ENCODE measurements at places on chromosomes 13 and 19.

DNA sequence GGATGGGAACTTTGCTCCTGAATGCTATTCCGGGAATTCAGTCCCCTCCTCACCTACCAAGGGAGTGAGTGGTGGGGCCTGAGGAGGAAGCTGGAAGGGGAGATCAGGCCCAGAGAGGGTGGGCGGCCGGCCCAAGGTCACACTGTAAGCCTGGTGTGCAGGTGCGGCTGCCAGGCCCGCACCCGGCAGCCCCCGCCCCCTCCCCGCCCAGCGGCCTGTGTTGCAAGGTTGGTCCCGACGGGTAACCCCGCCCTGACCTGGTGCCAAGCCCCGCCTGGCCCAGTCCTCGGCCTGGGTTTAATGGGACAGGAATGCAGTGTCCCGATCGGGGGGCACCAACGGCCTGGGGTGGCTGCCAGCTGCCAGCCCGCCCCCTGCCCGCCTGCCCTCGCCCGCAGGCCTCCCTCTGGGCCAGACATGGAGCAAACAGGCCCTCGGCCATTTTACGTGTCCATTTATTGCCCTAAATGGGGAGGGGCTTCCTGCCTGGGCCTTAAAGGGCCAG lies 5.5 kb downstream of the ZBTB7A start:
- DNase-seq = peak; percentile 81
- H3K27me3 ChIP-seq = no peaks in the 10 kb centered on the region
- H3K4me1 ChIP-seq = peaks cover 19% of the 10 kb centered on the region
- H3K27ac ChIP-seq = peak overlapping the region; percentile 90
- peak overlapping the region; percentile 32 for H3K4me3 ChIP-seq
- H3K36me3 ChIP-seq = peaks cover 20% of the 10 kb centered on the region

DNA sequence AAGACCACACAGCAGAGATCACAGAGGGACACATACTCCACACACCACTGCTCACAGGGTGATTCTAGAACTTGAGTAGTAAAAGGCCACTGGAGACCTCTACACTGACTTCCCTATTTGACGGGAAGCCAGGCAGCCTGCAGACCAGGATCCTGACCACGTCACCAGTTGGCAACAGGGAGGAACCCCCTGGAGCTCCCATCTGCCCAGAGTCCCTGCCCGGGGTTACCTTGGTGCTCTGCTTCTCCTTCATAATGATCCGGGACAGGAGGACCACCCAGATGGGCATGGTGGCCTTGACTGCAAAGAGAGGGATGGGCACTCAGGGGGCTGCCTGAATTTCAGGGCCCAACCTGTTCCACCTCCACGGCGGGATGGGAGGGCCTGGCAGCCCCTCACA lies 932 bp downstream of the SLC35E1 start:
- H3K27me3 ChIP-seq = no peaks in the 10 kb centered on the region
- H3K36me3 ChIP-seq = peaks cover 46% of the 10 kb centered on the region
- peak overlapping the region; percentile 98 for H3K4me3 ChIP-seq
- DNase-seq = no peak

DNA sequence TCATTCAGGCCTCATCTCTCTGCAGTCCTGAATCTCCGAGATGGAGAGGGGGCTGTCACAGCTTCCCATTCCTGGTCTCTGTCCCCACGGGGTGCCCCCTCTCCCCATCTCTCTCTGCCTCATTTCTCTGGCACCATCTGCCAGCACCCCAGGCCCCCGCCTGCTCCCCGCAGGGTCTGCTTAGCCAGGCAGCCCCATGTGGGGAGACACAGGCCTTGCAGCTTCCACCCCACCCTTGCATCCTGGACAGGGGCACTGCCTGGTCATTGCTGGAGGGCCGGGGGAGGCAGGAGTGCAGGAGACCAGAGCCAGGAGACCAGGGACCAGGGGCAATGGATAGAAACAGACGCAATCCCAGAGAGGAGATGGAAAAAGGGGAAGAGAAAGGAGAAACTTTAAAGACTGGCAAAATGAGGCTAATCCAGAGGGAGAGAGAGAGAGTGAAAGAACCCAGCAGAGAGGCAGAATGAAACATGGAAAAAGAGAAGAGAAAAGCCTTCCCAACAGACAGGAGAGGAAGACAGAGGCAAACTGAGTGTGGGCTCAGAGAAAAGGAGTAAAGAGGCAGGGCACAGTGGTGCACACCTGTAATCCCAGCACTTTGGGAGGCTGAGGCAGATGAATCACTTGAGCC lies 8.8 kb upstream of the GIPR start:
- no peaks in the 10 kb centered on the region for H3K4me1 ChIP-seq
- no peak for DNase-seq
- H3K4me3 ChIP-seq = no peak overlapping the region
- no peak overlapping the region for H3K27ac ChIP-seq
- H3K36me3 ChIP-seq = no peaks in the 10 kb centered on the region

- no peaks in the 10 kb centered on the region for H3K36me3 ChIP-seq
- H3K27me3 ChIP-seq = no peaks in the 10 kb centered on the region
- H3K4me3 ChIP-seq = no peak overlapping the region
- H3K4me1 ChIP-seq = peaks cover 8% of the 10 kb centered on the region
- no peak for DNase-seq
These were observed 30.9 kb downstream of the SERP2 start for GRCh38 chr13:44404261-44405132.

GRCh38 chr13:39766464-39767158 lies 111.1 kb downstream of the COG6 start:
- H3K27me3 ChIP-seq = no peaks in the 10 kb centered on the region
- no peaks in the 10 kb centered on the region for H3K4me1 ChIP-seq
- no peak overlapping the region for H3K27ac ChIP-seq
- H3K4me3 ChIP-seq = no peak overlapping the region
- DNase-seq = no peak

GRCh38 chr19:10105509-10106099 lies 558 bp upstream of the PPAN start:
- H3K4me3 ChIP-seq = peak overlapping the region; percentile 70
- no peak overlapping the region for H3K27ac ChIP-seq
- no peaks in the 10 kb centered on the region for H3K27me3 ChIP-seq
- peaks cover 37% of the 10 kb centered on the region for H3K36me3 ChIP-seq
- H3K4me1 ChIP-seq = peaks cover 6% of the 10 kb centered on the region

DNA sequence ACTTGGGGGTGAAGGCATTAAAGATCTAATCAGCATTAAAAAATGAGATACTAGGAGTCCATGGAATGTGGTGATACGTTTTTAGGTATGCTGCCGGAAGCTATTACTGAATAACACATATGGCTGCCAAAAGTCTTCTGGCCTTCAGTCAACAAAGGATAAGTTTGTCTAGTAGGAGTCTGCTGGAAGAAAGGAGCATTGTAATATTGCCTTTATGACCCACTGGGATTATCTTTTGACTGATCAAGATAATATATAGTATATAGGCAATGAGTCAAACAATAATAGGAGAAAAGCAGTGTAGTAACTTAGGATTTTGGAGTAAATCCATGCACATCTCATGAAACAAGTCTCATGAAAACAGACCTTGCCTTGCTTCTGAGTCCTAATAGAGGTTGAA lies 295.4 kb downstream of the SLITRK6 start:
- H3K4me1 ChIP-seq = peaks cover 29% of the 10 kb centered on the region
- no peaks in the 10 kb centered on the region for H3K27me3 ChIP-seq
- peak overlapping the region; percentile 86 for H3K27ac ChIP-seq
- DNase-seq = no peak
- H3K4me3 ChIP-seq = no peak overlapping the region
- H3K36me3 ChIP-seq = no peaks in the 10 kb centered on the region

GRCh38 chr19:10158485-10158884 lies 36.3 kb downstream of the DNMT1 start:
- no peak overlapping the region for H3K27ac ChIP-seq
- H3K4me1 ChIP-seq = no peaks in the 10 kb centered on the region
- no peak overlapping the region for H3K4me3 ChIP-seq
- H3K36me3 ChIP-seq = peaks cover 100% of the 10 kb centered on the region
- no peaks in the 10 kb centered on the region for H3K27me3 ChIP-seq

- no peak for DNase-seq
- no peak overlapping the region for H3K4me3 ChIP-seq
These were observed 6.2 kb downstream of the ACOD1 start for GRCh38 chr13:76954538-76954937.

DNA sequence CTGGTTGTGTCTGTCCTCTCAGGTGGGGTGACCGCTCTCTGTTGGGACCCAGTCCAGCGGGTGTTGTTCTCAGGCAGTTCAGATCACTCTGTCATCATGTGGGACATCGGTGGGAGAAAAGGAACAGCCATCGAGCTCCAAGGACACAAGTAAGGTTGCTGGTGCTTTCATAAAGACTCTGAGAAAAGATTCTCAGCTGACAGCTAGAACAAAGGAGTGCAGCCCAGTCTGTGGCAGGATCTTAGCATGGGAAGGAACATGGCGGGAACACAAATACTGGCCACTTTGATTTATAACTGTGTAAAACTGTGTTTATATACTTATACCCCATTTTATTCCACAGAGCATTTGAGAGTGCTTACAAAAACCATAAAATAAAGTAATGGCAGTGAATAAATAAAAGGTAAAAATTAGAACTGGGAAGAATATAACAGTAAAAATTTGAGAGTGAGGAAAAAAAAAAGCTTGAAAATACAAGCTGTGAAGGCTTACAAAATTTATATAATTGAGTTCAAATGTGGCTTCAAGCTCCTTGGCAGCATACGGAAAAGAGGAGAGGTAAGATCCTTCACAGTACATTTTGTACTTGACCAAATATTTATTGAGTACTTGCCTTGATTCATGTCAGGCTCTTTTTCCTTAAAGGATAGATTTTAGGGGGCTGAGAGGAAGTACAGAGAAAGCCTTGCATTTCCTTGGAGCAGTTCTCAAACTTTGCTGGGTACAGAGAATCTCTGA lies 64.8 kb downstream of the DHRS12 start:
- H3K4me3 ChIP-seq = no peak overlapping the region
- no peak overlapping the region for H3K27ac ChIP-seq
- peaks cover 81% of the 10 kb centered on the region for H3K36me3 ChIP-seq
- no peak for DNase-seq

DNA sequence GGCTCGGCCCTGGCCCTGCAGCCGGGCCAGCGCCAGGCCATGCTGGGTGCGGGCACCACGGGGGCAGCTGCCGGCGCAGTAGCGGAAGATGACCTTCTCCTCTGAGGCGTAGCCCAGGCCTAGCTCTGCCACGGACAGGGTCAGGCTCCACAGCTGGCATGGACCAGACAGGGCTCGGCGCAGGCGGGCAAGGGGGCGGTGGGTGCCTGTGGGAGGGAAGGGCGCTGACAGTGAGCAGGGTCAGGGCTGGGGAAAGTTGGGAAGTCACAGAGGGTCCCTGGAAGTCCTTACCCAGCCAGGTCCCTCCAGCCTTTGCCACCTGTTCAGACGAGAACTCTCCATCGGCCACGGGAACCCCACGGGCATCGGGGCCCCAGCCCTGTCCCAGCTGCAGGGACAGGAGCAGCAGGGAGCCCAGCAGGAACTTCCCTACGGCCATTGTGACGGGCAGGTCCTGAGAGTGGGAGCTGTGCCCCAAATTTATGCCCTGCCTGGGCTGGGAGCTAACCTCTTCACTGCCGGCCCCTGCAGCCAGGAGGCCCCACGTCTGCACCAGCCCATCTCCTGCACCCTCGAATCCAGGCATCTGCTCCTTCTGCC lies at the start of gene PSPN:
Gene PSPN, minus strand, starts transcription at position 523 of the 600 bp plus-strand sequence. Its CDS starts 84 bp downstream, at position 439.
- no peaks in the 10 kb centered on the region for H3K4me1 ChIP-seq
- no peaks in the 10 kb centered on the region for H3K27me3 ChIP-seq
- no peak for DNase-seq

DNA sequence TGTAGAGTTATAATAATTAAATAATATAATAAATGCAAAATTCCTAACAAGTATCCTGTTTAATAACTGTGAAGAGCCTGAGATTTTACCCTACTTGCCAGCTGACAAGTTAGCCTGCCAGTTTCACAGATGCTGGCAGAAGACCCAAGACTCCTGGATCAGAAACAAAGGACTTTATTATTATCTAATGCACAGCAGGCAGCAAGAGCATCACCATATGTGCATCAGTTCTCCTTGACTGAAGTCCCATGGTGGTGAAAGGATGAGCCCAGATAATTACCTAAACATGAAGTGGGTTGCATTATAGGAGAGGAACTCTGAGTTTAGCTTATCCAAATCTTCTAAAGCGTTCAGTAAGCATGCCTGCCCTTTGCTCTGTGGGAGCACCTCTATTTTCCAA lies 39.1 kb upstream of the MTIF3 start:
- no peak for DNase-seq
- no peaks in the 10 kb centered on the region for H3K36me3 ChIP-seq
- H3K4me3 ChIP-seq = no peak overlapping the region
- H3K27me3 ChIP-seq = no peaks in the 10 kb centered on the region
- no peaks in the 10 kb centered on the region for H3K4me1 ChIP-seq
- no peak overlapping the region for H3K27ac ChIP-seq

- peaks cover 8% of the 10 kb centered on the region for H3K27me3 ChIP-seq
- H3K4me1 ChIP-seq = no peaks in the 10 kb centered on the region
- DNase-seq = no peak
- H3K27ac ChIP-seq = no peak overlapping the region
These were observed 120.2 kb downstream of the URI1 start for GRCh38 chr19:30062065-30062906.

- H3K27me3 ChIP-seq = no peaks in the 10 kb centered on the region
- H3K27ac ChIP-seq = peak overlapping the region; percentile 73
- no peak for DNase-seq
These were observed 60.9 kb upstream of the MED4 start for GRCh38 chr13:48155848-48156247.

DNA sequence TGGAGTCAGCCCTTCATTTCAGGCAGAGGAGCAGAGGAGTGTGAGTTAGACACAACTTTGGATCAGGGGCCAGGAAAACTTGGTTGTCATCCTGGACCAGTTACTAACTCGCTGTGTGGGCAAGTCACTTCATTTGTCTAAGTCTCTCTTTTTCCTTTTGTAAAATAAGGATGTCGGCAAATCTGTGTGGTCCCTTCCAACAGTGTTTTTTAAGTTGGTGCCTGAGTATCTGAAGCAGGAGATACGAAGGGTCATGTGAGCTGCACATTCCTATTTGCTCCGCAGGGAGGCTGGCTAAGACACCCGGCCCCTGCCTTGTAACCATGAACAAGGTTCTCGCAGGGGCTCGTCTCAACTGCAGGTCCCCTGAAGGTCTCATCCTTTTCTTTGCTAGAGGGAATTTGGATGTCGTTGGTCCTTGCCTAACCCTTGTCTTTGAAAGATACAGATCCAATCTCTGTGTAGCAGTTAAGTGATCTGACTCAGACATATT lies 64.3 kb downstream of the LRCH1 start:
- H3K4me3 ChIP-seq = no peak overlapping the region
- no peak for DNase-seq
- peaks cover 18% of the 10 kb centered on the region for H3K4me1 ChIP-seq
- H3K27me3 ChIP-seq = no peaks in the 10 kb centered on the region
- H3K36me3 ChIP-seq = no peaks in the 10 kb centered on the region
- no peak overlapping the region for H3K27ac ChIP-seq

GRCh38 chr13:30862707-30863106 lies 43.4 kb upstream of the MEDAG start:
- H3K4me3 ChIP-seq = no peak overlapping the region
- no peak for DNase-seq
- peaks cover 20% of the 10 kb centered on the region for H3K4me1 ChIP-seq
- no peaks in the 10 kb centered on the region for H3K27me3 ChIP-seq
